ENCODE measurements at places on chromosomes 4 and X.
A peak's percentile ranks its signal among the peaks of the same experiment; 100 is the strongest.

GRCh38 chr4:43716721-43717395, 731.8 kb downstream of the KCTD8 start:
- no peaks in the 10 kb centered on the region for H3K4me1 ChIP-seq
- no peaks in the 10 kb centered on the region for H3K36me3 ChIP-seq
- DNase-seq = no peak
- no peaks in the 10 kb centered on the region for H3K27me3 ChIP-seq
- no peak overlapping the region for H3K27ac ChIP-seq

DNA sequence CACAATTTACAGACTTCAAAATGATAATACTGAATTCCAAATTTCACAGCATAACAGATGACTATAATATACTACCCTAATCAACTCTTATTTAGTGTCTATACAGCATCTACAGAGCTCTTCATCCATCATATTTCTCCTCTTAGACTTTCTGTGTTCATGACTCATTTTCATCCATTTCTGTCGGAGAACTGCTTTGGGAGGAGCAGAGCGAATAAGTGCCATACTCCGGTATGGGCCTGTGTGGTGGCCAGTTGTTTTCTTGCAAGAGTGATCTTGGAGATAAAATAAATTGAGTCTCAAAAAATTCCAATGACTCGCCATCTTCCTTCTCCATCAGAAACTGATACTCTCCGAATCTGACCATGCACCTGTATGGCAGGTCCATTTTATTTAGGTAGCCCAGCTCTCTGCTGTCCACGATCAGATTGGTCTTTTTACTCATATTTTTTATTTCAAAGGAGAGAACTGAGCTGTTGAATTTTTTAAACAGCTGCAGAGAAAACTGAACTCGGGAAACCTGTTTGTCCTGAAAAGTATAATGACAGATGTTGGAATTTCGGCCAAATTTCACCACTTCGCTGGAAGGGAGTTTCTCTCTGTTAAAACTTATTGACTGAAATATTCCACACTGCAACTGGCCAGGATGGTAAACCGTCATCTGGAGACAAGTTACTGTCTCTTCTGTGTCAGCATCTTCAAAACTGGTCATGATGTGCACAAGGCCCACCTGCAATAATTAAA, 7.8 kb downstream of the TIFA start:
- no peak overlapping the region for H3K4me3 ChIP-seq
- H3K27me3 ChIP-seq = no peaks in the 10 kb centered on the region
- H3K4me1 ChIP-seq = peaks cover 15% of the 10 kb centered on the region
- no peak overlapping the region for H3K27ac ChIP-seq
- DNase-seq = no peak

DNA sequence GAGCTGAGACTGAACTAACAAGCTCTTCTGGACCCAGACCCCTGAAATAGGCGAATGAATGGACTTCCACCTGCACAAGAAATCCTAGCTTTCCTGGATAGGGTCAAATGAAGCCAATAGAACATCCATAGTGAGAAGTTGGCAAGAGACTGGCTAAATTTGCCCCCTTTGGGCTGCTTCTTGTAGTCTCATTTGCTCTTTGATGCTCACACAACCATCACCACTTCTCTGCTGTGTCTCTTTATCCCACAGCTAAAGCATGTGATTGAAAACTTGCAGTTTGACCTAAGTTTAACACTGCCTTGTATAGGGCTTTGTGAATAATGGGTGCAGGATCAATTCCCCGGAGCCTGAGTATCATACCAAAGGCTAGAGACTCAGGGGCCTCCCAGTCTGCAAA, 38.2 kb downstream of the NLGN3 start:
- DNase-seq = no peak
- H3K36me3 ChIP-seq = no peaks in the 10 kb centered on the region
- no peaks in the 10 kb centered on the region for H3K27me3 ChIP-seq

DNA sequence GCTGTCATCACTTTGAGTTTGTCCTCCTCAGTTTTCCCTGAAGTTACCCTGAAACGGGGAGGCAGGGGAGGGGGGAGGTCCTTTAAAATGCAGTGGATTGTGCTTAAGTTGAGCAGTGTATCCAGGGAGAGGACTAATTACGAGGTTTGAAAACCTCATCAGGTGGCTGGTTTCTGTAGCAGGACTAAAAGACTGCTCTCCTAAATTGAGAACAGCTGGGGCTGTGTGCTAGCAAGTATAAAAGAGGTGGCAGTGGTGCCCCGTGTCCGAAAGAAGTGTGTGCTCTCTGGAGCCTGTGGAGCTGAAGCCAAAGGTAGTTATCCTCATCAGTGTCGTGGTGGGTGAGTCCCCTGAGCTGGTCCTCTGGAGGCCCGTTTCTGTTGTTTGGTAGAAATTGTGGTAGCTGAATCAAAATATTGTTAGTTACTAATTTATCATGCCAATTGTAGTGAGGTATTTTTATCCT, 37.2 kb upstream of the CYP2U1 start:
- H3K4me1 ChIP-seq = no peaks in the 10 kb centered on the region
- no peaks in the 10 kb centered on the region for H3K36me3 ChIP-seq
- no peak overlapping the region for H3K27ac ChIP-seq
- no peak for DNase-seq
- no peak overlapping the region for H3K4me3 ChIP-seq

DNA sequence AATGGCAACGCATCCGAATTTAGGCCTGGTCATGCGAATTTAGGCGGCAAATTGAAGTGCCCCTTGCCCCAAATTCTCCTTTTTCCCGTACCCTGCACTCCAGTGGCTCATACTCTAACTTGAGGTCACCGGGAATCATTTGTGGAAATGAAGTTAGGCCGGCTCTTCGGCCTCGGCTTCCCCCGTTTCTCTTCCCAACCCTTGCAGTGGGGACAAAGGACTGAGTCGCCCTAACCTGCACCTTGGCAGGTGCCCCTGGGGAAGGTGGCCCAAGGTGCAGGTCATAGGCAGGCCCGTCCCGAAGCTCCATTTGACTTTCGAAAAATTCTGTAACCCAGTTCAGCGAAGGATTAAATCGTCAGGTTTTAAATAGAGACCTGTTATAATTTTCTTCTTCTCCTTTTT, 811 bp downstream of the SRD5A3 start:
- no peaks in the 10 kb centered on the region for H3K27me3 ChIP-seq
- H3K27ac ChIP-seq = peak overlapping the region; percentile 80
- H3K36me3 ChIP-seq = no peaks in the 10 kb centered on the region
- peak overlapping the region; percentile 74 for H3K4me3 ChIP-seq

All from CD8-positive, alpha-beta memory T cell (primary cell).